ENCODE measurements at places on chromosomes 7 and 10. TPM values are rescaled to one million over a fixed set of nuclear protein-coding genes. Genes with fewer than 3 reads are reported as not detected.

DNA sequence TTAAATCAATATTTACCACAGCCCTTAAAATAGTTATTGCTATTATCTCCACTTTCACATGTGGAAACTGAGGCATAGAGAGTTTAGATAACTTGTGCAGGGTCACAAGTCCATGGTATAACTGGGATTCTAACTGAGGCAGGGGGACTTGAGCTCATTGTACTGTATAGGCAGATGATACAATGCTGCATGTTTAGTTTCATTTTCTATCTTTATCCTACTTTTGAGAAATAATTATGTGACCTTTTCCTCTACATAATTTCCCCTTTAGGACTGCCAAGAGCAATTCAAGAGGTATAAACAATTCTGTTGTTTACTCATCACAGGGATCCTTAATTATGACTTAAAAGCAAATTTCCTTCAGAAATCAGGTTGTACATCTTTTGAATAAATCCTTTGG is 193.1 kb downstream of the SUGCT start:
- H3K27ac ChIP-seq, result no peak overlapping the region
- no peak for DNase-seq
- H3K4me1 ChIP-seq, result no peaks in the 10 kb centered on the region
- H3K27me3 ChIP-seq, result no peaks in the 10 kb centered on the region

DNA sequence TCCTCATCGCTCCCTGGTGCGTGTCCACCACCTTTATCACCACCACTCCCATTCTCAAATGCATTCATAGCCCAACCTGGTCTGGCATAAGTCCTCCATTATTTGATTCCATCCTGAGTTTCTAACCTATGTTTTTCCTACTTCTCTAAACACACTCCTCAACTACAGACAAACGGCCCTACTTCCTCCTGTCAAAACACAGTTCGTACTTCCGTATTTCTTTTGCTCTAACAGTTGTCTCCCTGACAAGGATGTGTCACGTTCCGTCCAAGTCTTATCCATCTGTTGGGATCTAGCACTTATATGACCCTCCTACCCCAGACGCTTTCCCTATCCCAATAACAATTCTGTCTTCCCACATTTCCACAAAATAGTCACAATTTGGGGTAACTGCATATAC is 46.8 kb downstream of the DOCK4 start:
- H3K27ac ChIP-seq, result no peak overlapping the region
- no peak for DNase-seq
- H3K4me1 ChIP-seq, result peaks cover 42% of the 10 kb centered on the region
- no peak overlapping the region for H3K4me3 ChIP-seq
- no peaks in the 10 kb centered on the region for H3K27me3 ChIP-seq

GRCh38 chr10:12689893-12690292 is 311.6 kb downstream of the CCDC3 start:
- DNase-seq, result no peak
- no peak overlapping the region for H3K4me3 ChIP-seq
- H3K27ac ChIP-seq, result no peak overlapping the region
- H3K27me3 ChIP-seq, result no peaks in the 10 kb centered on the region

DNA sequence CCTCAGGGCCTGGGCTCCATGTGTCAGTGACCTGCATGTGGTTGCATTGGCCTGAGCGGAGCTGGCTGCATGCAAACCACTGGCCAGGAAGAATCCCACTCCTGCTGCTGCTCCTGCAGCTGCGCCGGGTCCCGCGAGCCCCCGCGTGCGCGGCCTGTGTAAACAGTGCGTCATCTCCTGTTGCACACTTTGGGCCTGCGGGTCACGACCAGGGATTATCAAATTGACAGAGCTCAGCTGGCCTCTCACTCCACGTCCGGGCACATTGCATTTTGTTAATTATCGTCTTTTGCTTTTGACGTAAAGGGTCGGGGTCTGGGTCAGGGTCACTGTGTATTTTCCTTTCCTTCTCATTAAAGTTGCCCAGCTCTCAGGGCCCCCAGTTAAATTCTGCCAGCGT is 132.6 kb downstream of the RGS10 start:
- H3K4me1 ChIP-seq, result peaks cover 31% of the 10 kb centered on the region
- no peak overlapping the region for H3K4me3 ChIP-seq
- no peak overlapping the region for H3K27ac ChIP-seq
- DNase-seq, result no peak
- H3K36me3 ChIP-seq, result no peaks in the 10 kb centered on the region
- H3K27me3 ChIP-seq, result no peaks in the 10 kb centered on the region

- DNase-seq, result no peak
- no peaks in the 10 kb centered on the region for H3K27me3 ChIP-seq
- no peak overlapping the region for H3K27ac ChIP-seq
Measured at GRCh38 chr10:21668831-21669230, 134.8 kb downstream of the MLLT10 start.

ITPRID1 gene
- total RNA-seq, result not detected

Measured in neural progenitor cell (in vitro differentiated cells).